ENCODE measurements at places on chromosomes 5 and 9.

GRCh38 chr9:113446323-113446740, 17.2 kb upstream of the RGS3 start:
- DNase-seq = peak; percentile 30

GRCh38 chr9:134174073-134174449, 9.7 kb upstream of the RNU6ATAC start:
- no peak for DNase-seq

- no peak for DNase-seq
Observed at GRCh38 chr5:90494043-90494442, 19.4 kb downstream of the POLR3G start.

DNA sequence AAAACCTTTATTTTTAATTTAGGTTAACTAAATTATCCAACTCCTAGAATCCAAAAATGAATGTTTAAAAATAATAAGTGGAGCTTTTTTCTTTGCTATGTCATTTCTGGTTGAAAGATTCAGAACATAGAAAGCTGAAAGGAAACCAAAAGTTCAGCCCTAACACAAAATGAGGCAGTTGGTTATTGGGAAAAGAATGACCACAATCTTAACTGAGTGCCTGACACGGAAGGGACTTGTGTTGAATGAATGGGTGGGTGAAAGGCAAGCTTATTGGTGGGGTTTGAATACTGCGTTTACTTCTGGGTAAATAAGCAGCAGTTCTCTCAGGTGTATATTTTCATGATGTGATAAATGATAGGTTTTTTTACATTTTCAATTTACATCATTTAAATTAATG, 243.5 kb downstream of the IRX1 start:
- DNase-seq = no peak

GRCh38 chr9:72128526-72128925, 20.7 kb upstream of the GDA start:
- DNase-seq = no peak

- DNase-seq = no peak
Observed at GRCh38 chr5:59189472-59190244, 606.8 kb downstream of the RAB3C start.

GRCh38 chr5:2143088-2143487, 260.4 kb upstream of the IRX4 start:
- DNase-seq = no peak

GRCh38 chr5:91381774-91382359, 1.2 kb downstream of the ARRDC3 start:
- DNase-seq = peak; percentile 77

- DNase-seq = no peak
Observed at GRCh38 chr5:66122379-66123034, 21.6 kb upstream of the SREK1 start.

DNA sequence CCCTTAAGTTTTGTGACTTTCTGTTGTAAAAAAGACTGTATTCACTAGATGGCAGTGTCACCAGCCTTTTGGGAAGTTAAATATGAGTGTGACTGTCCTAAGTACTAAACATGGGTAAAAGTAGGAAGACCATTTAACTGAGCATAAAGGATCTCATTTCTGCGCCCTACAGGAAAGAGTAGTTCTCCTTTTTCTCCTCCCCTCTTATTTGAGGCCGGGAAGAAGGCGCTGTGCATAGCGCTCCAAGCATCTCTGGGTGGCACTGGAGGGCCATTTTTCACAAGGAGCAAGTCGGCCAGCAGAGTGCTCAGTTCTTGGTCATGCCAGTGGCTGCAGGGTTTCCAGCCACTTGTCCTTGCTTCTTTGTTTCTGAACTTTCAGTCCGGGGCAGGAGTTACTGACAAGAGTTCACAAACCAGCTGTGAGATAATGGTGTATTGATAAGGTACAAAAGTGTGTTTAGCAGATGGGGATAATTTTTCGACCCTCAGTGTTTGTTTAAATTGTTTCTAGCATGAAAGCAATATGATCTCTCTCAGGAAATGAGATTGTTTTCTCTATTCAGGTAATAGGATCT, 227.6 kb upstream of the DMRT1 start:
- peak; percentile 44 for DNase-seq

GRCh38 chr5:169538944-169539343, 44.6 kb upstream of the SPDL1 start:
- no peak for DNase-seq

- no peak for DNase-seq
Observed at GRCh38 chr5:133957591-133957990, 10.8 kb downstream of the C5orf15 start.

- DNase-seq = no peak
Observed at GRCh38 chr9:90834828-90835595, 33.4 kb downstream of the SYK start.

DNA sequence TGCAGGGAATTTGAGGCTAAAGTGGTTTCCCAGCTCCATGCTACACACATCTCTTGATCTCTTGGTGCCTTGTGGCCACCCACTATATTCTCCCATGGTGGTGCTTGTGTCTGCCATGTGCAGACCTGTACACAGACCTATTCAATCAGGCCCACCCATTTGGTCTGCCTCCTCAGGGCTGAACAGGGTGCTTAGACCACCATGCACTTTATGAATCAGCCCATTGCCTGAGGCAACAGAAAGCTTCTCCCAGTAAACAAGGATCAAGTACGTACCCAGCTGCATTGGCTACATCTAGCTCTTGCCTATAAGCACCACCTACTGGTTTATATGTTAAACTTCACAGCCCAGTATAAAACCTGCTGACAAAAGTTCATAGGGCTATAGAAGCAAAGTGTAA, 664.3 kb upstream of the EDIL3 start:
- no peak for DNase-seq

- no peak for DNase-seq
Observed at GRCh38 chr9:71703172-71703872, 65.0 kb downstream of the CEMIP2 start.

All from HFF-Myc (cell line).